ENCODE measurements at places on chromosomes 1 and 21.

GRCh38 chr1:11340233-11340632, 67.2 kb downstream of the UBIAD1 start:
- no peaks in the 10 kb centered on the region for H3K27me3 ChIP-seq
- H3K4me1 ChIP-seq: peaks cover 3% of the 10 kb centered on the region
- no peak overlapping the region for H3K27ac ChIP-seq
- DNase-seq: no peak
- no peak overlapping the region for H3K4me3 ChIP-seq

DNA sequence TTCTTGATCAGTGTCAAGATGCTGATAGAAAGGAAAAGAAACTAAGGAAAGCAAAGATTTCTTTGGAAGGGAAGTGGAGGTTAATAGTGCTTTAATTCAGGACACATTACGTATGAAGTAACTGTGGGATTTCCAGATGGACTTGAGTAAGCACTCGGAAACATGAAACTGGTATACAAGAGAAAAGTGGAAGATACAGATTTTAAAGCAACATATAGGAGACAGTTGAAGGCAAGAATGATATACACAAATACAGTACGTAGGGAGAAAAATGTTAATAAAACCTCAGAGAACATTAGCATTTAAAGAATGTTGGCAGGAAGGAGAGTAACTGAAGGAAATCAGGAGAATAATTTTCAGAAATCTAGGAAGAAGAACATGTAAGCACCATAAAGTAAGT, 730.9 kb upstream of the ADGRL2 start:
- no peaks in the 10 kb centered on the region for H3K36me3 ChIP-seq
- H3K27me3 ChIP-seq: no peaks in the 10 kb centered on the region
- H3K27ac ChIP-seq: no peak overlapping the region
- DNase-seq: no peak
- no peak overlapping the region for H3K4me3 ChIP-seq

- no peak for DNase-seq
- peaks cover 14% of the 10 kb centered on the region for H3K4me1 ChIP-seq
- no peak overlapping the region for H3K27ac ChIP-seq
- no peaks in the 10 kb centered on the region for H3K36me3 ChIP-seq
These were observed 53.4 kb upstream of the ASPM start for GRCh38 chr1:197199923-197200271.

GRCh38 chr1:44757420-44757819, 17.8 kb downstream of the KIF2C start:
- H3K27ac ChIP-seq: no peak overlapping the region
- H3K4me3 ChIP-seq: no peak overlapping the region
- H3K27me3 ChIP-seq: no peaks in the 10 kb centered on the region

DNA sequence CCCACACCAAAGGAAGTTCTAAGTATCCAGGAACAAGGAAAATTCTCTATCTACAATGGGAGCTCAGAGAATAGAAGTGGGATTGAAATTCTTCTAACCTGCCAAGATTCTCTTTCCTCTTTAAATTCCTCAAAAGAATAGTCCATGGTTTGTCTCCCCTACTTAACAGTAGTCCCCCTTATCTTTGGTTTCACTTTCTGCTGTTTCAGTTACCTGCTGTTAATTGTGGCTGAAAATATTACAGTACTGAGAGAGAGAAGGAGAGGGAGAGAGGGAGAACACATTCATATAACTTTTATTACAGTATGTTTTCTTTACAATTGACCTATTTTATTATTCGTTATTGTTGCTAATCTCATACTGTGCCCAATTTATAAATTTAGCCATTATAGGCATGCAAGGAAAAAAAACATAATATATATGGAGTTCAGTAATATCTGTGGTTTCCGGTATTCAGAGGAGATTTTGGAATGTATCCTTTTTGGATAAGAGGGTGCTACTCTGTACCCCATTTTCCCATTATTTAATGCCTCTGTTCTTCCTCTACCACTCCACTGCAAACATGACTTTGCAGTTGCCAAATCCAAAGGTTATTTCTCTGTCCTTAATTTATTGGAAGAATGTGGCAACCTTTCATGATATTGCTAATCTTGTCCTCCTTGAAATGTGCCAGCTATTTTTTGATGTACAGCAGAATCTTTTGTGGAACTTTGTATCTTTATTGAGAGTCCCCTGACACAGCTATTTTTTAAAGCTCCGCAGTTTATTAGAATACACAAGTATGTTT, 68.0 kb downstream of the USP25 start:
- no peak for DNase-seq
- no peak overlapping the region for H3K27ac ChIP-seq
- H3K4me1 ChIP-seq: no peaks in the 10 kb centered on the region
- H3K27me3 ChIP-seq: no peaks in the 10 kb centered on the region
- H3K36me3 ChIP-seq: no peaks in the 10 kb centered on the region

GRCh38 chr1:3759796-3760195, 7.5 kb downstream of the CCDC27 start:
- no peak for DNase-seq
- H3K4me1 ChIP-seq: no peaks in the 10 kb centered on the region
- H3K27ac ChIP-seq: no peak overlapping the region
- H3K27me3 ChIP-seq: peaks cover 4% of the 10 kb centered on the region
- no peaks in the 10 kb centered on the region for H3K36me3 ChIP-seq

GRCh38 chr1:204464187-204464631, 30.4 kb downstream of the PIK3C2B start:
- no peak for DNase-seq
- H3K27ac ChIP-seq: peak overlapping the region; percentile 28
- no peak overlapping the region for H3K4me3 ChIP-seq
- H3K36me3 ChIP-seq: peaks cover 16% of the 10 kb centered on the region
- no peaks in the 10 kb centered on the region for H3K27me3 ChIP-seq

DNA sequence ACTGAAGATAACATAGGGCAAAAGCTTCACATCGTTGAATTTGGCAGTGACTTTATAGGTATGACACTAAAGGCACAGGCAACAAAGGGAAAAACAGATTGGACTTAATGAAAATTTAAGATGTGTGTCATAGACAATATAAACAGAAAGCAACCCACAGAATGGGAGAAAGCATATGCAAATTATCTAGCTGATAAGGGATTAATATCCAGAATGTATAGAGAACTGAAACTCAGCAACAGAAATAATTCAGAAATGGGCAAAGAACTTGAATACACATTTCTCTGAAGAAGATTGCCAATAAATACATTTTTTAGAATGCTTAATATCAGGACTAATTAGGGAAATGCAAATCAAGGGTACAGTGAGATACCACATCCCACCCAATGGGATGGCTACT, 55.2 kb upstream of the ANGPTL1 start:
- H3K4me1 ChIP-seq: no peaks in the 10 kb centered on the region
- H3K4me3 ChIP-seq: no peak overlapping the region
- H3K27ac ChIP-seq: no peak overlapping the region
- no peaks in the 10 kb centered on the region for H3K27me3 ChIP-seq
- H3K36me3 ChIP-seq: no peaks in the 10 kb centered on the region

DNA sequence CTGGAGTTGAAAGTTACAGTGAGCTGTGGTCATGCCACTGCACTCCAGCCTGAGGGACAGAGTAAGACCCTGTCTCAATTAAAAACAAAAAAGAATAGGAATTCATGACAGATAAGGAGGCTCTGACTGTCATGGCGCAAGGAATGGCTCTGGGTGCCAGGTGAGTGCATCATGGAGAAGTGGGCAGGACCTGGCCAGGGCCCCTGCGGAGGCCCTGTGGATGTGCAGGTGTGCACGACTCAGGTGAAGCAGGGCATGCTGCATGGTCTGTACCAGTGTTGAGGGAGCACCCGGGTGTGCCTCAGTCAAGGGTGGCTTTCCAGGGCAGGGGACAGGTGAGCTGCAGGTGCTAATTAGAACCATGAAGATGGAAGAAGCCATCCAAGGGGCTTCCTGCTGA, 14.0 kb downstream of the SLC1A7 start:
- no peak overlapping the region for H3K4me3 ChIP-seq
- DNase-seq: no peak
- H3K4me1 ChIP-seq: no peaks in the 10 kb centered on the region
- no peaks in the 10 kb centered on the region for H3K27me3 ChIP-seq

GRCh38 chr1:169727307-169727706, 6.6 kb downstream of the SELE start:
- H3K27me3 ChIP-seq: no peaks in the 10 kb centered on the region
- no peak overlapping the region for H3K4me3 ChIP-seq
- no peaks in the 10 kb centered on the region for H3K4me1 ChIP-seq
- no peaks in the 10 kb centered on the region for H3K36me3 ChIP-seq
- no peak overlapping the region for H3K27ac ChIP-seq
- DNase-seq: no peak

DNA sequence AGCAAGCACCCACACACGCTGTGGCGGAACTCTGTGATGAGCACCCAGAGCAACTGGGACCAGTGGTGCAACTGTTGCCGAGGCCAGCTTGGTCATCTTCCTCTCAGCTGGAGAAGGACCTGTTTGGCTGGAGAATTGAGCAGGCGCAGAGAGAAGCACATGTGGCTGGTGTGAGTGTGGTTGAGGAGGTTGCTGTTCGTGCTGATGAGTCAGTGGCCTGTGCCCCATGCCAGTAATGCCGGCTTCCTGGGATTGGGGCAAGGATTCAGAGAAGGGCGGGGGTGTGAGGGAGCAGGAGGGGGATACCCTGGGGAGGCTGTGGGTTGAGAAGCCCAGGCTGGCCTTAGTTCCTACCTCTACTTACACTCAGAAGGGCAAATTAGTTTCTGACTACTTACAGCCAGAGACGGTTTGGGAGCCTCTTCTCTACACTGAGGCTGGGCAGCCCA, 57.5 kb upstream of the EPS8L3 start:
- H3K4me1 ChIP-seq: peaks cover 2% of the 10 kb centered on the region
- H3K4me3 ChIP-seq: no peak overlapping the region
- DNase-seq: no peak
- H3K36me3 ChIP-seq: no peaks in the 10 kb centered on the region
- H3K27ac ChIP-seq: no peak overlapping the region

DNA sequence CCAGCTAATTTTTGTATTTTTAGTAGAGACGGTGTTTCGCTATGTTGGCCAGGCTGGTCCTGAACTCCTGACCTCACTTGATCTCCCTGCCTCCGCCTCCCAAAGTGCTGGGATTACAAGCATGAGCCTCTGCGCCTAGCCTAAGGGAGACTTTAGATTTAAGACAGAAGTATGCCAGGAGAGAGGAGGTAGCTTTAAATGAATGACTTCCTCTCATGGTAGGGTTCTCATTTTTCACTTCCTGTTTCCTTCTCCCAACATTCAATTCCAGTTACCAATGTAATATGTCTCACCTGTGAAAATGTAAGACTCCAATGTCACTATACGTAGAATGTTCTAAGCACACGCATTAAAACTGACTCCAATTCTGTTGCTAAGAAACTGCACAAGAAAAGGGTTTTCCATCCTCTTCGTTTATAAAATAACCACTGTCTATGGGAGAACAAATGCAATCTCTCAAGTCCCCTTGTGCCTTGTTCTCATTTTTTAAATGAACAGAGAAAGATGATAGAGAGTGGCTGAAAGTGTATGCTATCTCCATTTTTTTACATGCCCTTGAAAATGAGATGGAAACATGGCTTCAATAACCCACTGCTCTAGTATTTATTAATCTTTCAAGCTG, 140.0 kb downstream of the SLC45A1 start:
- DNase-seq: no peak
- H3K27ac ChIP-seq: no peak overlapping the region
- no peaks in the 10 kb centered on the region for H3K4me1 ChIP-seq
- H3K36me3 ChIP-seq: no peaks in the 10 kb centered on the region

DNA sequence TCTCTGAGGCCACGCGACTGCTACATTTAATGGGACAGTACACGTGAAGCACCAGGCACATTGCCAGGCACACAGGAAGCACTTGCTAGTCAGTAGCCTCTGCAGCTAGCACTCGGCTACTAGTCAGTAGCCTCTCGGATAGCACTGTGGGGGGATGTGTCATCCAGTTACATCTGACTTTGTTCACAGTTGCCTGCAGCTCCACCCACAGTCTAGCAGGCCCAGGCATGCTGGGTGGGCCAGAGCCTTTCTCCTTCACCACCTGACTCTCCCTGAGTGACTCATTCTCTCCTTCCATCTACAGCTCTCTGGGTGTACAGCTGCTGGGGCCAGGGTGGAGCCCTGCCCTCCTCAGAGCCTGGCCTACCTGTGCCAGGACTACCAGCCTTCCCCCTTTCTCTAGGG, 51.5 kb downstream of the PTPRF start:
- H3K4me1 ChIP-seq: no peaks in the 10 kb centered on the region
- no peaks in the 10 kb centered on the region for H3K36me3 ChIP-seq
- H3K4me3 ChIP-seq: no peak overlapping the region
- no peaks in the 10 kb centered on the region for H3K27me3 ChIP-seq
- no peak overlapping the region for H3K27ac ChIP-seq

DNA sequence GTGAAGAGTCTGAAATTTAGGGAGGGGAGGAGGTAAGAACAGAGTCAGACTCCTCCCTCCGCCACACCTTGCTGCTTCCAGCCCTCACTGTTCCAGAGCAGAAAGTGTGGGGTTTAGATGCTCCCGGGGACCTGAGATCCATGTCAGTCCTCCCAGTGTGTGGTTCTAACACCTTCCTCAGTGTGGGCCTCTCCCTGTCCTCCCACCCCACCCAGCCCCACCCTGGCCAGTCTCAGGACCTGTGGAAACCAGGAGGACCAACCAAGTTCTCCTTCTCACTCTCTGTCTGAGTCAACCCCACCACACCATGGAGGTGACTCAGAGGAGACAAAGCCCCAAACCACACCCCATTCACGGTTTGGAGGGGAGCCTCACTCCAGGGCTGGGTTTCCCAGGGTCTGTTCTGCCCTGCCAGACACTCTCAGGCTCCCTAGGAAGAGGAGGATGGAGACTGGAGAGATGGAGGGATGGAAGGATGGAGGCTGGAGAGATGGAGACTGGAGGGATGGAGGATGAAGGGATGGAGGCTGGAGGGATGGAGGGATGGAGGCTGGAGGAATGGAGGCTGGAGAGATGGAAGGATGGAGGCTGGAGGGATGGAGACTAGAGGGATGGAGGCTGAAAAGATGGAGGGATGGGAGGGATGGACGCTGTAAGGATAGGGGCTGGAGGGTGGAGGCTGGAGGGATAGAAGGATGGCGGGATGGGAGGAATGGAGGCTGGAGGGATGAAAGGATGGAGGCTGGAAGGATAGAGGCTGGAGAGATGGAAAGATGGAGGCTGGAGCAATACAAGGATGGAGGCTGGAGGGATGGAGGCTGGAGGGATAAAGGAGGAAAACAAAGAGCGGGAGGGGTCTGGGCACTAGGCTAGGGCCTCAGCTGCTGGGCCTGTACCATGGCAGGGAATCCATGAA, 100.9 kb upstream of the RUNX3 start:
- DNase-seq: peak; percentile 49
- H3K27ac ChIP-seq: peak overlapping the region; percentile 79
- H3K27me3 ChIP-seq: no peaks in the 10 kb centered on the region
- no peak overlapping the region for H3K4me3 ChIP-seq
- no peaks in the 10 kb centered on the region for H3K36me3 ChIP-seq
- H3K4me1 ChIP-seq: peaks cover 71% of the 10 kb centered on the region

GRCh38 chr1:201599548-201599947, 60.6 kb downstream of the NAV1 start:
- no peaks in the 10 kb centered on the region for H3K27me3 ChIP-seq
- H3K4me1 ChIP-seq: no peaks in the 10 kb centered on the region
- no peaks in the 10 kb centered on the region for H3K36me3 ChIP-seq
- H3K4me3 ChIP-seq: no peak overlapping the region

GRCh38 chr1:156864796-156865195, 4.1 kb downstream of the NTRK1 start:
- H3K27me3 ChIP-seq: peaks cover 33% of the 10 kb centered on the region
- DNase-seq: no peak
- H3K36me3 ChIP-seq: no peaks in the 10 kb centered on the region
- no peak overlapping the region for H3K27ac ChIP-seq
- H3K4me3 ChIP-seq: no peak overlapping the region

GRCh38 chr1:104574620-104575019, 824.9 kb downstream of the AMY1C start:
- H3K4me1 ChIP-seq: no peaks in the 10 kb centered on the region
- H3K36me3 ChIP-seq: no peaks in the 10 kb centered on the region
- DNase-seq: no peak
- no peak overlapping the region for H3K27ac ChIP-seq
- H3K27me3 ChIP-seq: no peaks in the 10 kb centered on the region

Data from effector memory CD4-positive, alpha-beta T cell (primary cell).